ENCODE measurements at places on chromosomes 3 and 15. TPM values are rescaled to one million over a fixed set of nuclear protein-coding genes. Genes with fewer than 3 reads are reported as not detected.

ALDH1L1 gene
- total RNA-seq = 159 TPM

SAMMSON gene
- not detected for total RNA-seq

MASP1 gene
- total RNA-seq = 3.8 TPM

RBP2 gene
- not detected for total RNA-seq

FAM174B gene
- total RNA-seq = 12.2 TPM

EXD1 gene
- not detected for total RNA-seq

REC114 gene
- total RNA-seq = not detected

NRG4 gene
- 7.5 TPM for total RNA-seq

SOX2 gene
- not detected for total RNA-seq

RPSA gene
- total RNA-seq = 890 TPM

EPHB3 gene
- 0.79 TPM for total RNA-seq

TMEM45A gene
- 24.2 TPM for total RNA-seq

ATP13A5 gene
- not detected for total RNA-seq

FGF12 gene
- total RNA-seq = 9.3 TPM

STAB1 gene
- total RNA-seq = 231 TPM

DNA sequence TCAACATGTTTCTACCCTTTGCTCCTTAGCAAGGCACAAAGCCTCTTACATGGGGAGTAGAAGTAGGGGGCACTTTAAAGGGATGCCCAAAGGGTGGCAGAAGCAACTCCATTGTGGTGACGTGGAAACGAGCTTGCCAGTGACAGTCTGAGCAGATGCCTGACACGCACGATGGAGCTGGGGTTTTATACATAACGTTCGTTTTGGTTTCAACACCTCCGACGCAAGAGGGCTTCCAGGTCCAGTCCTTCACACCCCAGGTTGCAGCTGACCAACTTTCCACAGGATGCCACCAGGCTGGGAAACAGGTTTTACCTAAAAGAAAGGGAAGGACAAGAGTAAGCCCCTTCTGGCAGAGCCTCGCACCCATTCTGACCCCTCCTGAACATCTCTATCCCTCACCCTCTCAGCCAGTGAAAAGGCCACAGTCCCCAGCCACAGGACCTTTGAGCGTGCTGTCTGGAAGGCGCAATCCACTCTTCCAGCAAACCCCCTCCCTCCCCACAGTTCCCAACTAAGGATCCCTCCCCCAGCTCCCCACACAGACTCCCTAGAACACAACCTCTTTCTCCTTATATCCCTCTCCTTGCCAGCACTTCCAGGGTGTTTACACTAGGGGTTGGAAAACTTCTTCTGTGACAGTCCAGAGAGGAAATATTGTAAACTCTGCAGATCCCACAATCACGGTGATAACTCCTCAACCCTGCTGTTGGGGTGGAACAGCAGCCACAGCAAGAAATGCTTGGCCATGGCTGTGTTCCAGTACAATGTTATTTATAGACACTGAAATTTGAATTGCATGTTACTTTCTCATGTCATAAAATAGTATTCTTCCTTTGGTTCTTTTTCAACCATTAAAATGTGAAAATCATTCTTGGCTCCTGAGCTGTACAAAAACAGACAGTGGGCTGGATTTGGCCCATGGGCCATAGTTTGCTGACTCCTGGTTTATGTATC is 36.2 kb downstream of the FAM174B start:
- DNase-seq = no peak

DNA sequence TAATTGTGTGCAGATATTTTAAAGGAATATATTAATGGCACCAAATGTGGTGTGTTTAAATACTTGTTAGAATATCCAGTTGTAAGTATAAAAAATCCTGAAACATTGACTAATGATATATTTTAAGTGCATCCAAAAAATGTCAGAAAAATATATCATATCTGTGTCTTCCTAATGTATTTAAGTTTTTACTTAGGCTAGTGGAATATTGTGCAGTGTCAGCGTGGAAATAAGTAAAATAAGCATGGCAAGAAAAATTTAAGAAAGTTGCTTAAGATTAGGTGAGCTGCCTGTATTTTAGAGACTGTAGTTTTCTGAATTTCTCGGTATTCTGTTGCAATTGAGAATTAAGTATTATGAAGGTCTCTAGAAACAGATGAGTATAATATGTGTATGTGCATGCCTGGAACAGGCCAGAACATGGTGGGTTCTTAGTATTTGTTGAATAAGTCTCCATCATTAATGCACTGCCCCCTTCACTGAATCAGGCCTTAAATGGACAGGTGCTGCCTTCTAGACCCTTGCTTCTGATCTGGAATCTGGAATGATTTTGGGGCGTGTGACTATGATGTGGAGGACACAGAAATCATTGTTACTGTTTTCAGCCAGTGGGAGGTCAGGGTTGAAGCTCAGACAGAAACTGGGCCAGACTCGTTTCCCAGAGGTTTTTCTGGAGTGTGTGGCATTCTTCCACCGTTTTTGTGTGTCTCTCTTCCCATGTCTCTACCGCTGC is 86.1 kb downstream of the TRAK1 start:
- no peak for DNase-seq

GRCh38 chr3:48077815-48078214 is 61.6 kb upstream of the MAP4 start:
- no peak for DNase-seq

DNA sequence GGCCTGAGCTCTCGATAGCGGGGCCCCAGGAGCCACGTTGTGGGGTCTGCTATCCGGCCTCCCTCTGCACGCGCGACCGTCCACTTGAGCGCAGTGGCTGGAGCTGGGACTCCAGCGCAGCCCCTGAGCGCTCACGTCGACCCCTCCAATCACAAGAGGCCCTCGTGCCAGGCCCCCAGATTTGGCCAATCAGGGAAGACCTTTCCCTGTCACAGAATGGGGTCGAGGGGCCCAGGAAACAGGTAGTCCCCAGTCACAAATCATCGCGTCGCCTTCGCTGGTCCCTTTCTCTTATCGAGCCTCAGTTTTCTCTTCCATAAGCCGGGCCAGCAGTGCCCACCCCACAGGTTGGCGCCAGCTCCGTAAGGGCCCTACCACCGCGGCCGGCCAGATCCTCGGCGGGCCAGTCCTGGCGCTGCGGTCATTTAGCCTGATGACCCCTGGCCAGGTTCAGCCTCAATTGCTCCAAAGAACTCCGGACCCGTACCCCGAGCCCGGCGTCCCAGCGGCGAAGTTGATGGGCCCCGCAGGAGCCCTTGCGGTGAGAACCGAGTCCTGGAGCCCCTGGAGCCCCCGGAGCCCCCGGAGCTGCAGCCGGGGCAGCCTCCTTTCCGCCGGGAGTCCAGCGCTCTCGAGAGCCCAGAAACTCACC is 435 bp downstream of the ALDH1L1 start:
- no peak for DNase-seq

DNA sequence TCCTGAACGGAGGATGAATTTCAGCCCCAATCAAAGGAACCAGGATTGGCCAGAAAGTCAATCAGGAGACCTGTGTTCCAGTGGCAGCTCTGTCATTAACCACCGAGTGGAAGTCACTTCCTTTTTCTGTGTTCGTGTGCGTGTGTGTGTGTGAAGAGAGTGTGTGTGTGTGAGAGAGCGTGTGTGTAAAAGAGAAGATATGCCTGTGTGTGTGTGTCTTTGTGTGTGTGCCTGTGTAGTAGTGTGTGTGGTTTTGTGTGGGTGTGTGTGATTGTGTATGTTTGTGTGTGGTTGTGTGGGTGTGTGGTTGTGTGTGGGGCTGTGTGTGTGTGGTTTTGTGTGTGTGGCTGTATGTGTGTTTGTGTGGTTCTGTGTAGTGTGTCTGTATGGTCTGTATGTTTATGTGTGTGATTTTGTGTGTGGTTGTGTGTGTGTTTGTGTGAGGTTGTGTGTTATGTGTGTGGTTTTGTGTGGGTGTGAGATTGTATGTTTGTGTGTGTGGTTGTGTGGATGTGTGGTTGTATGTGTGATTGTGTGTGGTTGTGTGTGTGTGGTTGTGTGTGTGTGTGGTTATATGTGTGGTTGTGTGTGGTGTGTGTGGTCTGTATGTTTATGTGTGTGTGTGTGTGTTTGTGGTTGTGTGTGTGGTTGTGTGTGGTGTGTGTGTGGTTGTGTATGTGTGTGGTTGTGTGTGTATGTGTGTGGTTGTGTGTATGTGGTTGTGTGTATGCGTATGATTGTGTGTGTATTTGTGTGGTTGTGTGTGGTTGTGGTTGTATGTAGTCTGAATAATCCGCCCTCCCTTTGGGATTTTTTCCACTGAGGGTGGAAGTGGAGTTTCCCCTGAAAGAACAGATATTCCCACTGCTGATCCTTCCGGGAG is 314.4 kb downstream of the SHQ1 start:
- no peak for DNase-seq

GRCh38 chr3:152183473-152183872 is 85.3 kb upstream of the MBNL1 start:
- no peak for DNase-seq

DNA sequence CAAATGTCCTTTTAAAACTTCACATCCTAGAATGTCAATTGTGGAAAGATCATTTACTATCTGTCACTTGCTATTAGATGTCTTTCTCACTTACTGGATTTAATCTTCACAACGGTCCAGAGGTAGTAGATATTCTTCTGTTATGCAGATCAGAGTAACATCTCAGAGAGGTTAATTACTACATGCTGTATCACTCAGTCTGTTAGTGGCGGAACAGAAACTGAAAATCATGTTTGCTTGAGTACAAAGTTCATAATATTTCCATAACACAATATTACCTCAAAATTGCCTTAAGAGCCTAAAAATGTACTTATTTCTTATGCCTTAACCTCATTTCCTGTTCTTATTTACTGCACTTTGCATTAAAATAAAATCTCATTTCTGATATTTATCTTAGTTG is 28.6 kb upstream of the GPR149 start:
- no peak for DNase-seq

DNA sequence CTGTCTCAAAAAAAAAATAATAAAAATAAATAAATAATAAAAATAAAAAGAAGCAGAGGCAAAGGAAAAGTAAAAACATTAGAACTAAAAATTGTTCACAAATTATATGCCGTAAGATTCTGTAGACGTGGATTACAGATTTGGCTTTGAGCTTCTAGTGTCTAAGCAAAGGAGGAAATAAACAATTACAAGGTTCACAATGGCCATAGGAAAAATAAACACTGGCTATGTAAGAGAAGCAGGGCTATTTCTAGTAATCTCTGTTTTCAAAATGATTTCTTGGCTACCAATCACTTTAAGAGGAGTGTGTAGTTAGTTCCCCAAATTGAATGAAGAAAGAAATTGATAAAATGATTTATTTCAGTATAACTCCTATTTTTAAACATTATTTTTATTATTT is 54.5 kb downstream of the TMEM41A start:
- DNase-seq = no peak

DNA sequence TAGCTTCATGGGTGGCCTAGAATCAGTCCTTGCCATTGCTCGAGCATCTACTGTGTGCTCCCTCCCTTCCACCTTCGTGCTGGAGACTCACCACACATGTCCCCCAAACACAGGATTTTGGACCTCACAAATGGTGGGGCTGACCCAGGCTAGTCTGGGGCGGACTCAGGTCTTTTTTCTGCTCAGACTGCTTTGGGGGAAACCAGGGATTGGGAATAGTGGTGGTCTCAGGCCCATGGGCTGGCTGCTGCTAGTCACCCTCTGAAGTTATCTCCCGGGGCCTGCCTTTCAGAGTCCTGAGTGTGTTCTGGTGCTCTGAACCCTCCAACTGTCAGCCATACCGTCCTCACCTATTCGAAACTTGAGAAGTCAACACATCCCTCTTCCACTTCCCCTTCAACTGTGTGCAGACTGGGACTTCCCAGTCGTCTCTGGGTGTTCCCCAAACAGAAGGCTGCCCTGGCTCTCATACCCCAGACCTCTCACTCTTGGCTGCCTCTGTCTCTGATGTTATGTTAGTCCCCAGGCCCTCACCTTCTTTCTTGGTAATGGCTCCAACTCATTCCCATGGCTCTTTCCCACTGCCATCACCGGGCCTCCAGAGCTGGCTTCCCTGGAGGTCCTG is 46.0 kb downstream of the PPCDC start:
- DNase-seq = no peak

DNA sequence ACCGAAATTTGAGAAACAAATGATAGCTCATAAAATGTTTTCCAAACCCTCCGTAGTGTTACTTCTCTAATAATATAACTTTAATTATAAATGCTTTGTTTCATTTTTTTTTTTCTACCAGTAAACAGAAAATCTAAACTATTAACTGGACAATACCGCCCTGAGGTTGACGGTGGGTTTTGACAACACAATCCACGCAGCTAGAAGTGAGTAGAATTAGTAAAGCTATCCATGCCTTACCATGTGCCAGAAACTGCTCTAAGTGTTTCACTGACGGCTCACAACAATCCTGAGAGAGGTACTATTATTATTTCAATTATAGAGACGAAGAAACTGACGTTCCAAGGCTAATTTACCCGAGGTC is 410 bp downstream of the NDUFAF1 start:
- no peak for DNase-seq

GRCh38 chr3:186613637-186614265 is 891 bp downstream of the AHSG start:
- DNase-seq = no peak

- no peak for DNase-seq
These were observed 34.9 kb upstream of the ACAD9 start for GRCh38 chr3:128844502-128844901.

DNA sequence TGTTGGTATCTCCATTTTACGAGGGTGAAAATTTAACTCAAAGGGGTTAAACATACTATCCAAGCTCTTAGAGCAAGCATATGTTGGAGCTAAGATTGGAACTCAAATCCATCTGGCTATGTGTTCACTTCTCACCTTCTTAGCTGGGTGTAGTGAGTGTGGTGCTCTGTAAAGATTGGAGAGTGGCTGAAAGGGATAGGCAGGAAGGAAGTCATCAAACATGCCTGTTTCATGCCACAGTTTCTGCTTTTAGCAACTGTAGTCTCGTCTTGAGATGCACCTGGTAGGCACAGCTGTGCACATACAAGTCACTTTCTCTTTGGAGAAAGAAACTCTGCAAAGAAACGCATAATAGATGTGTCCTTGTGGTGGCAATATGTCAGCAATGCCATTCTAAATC is 189.1 kb upstream of the MDFIC2 start:
- DNase-seq = no peak

- DNase-seq = no peak
These were observed 48.4 kb upstream of the TJP1 start for GRCh38 chr15:29870495-29871151.

DNA sequence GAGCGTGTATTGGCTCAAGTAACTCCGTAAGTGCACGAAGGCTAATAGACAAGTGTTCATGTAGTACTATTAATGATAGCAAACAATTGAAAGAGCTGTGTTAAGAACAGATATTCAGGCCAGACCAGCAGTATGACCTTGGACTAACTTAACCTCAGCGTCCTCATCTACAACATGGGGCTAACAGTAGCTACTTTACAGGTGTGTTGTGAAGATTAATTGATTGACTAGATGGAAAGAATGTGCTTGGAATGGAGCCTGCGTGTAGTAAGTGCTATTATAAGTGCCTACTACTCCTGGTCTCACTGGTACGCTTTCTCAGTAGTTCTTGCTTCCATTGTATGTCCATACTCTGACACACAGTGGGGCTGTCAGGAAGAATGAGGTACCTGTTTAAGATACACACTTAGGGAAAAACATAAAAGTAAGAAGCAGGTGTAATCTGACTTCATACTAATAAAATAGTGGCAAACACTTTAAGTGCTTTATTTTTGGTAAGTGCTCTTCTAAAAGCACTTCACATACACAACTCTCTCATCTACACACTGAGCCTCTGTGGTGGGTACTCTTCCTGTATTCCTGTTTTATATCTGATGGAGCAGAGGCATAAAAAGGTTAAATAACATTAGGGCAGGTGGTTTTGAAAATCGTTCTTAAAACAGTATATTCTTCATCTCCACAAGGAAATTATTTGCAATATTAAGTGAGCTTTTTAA is 24.3 kb upstream of the FBXL22 start:
- DNase-seq = no peak
